ENCODE measurements at places on chromosomes 3 and 15.

DNA sequence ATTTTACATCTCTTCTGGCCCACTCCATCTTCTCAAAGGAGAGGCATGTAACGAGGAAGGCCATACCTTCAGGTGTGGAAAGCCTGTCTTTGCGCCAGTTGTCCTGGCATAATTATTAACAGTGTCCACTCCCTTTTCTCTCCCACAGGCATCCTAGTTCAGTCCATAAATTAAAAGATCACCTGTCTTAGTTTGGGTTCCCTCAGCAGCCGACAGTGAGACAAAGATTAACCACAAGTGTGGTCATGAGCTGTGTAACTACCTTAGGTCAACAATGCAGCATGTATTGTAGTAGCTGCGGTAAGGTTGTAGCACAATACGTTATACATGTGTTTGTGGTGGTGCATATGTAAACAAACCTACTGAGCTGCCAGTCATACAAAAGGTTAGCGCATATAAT, 103.3 kb upstream of the GALNT15 start:
- no peaks in the 10 kb centered on the region for H3K4me1 ChIP-seq
- H3K27ac ChIP-seq = no peak overlapping the region
- no peak overlapping the region for H3K4me3 ChIP-seq
- H3K27me3 ChIP-seq = no peaks in the 10 kb centered on the region

DNA sequence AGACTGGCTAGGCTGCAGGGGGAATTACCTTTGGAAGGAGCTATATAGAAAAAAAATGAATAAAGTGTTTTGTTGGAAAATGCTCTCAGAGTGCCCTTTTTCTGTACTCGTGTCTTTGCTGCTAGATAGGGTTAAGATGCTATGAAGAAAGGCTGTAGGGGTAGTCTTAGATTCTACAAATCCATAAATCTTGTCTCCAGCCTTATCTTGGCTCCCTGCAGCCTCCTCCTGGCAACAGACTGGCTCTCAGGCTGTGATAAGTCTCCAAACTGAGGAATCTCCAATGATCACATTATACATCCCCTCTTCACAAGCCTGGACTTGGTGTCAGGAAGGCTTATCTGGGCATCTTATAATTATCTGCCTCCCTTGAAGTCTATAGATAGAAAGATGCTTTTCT, 9.3 kb downstream of the LPCAT4 start:
- no peak overlapping the region for H3K4me3 ChIP-seq
- H3K27ac ChIP-seq = no peak overlapping the region
- H3K4me1 ChIP-seq = peaks cover 7% of the 10 kb centered on the region
- no peak for DNase-seq
- no peaks in the 10 kb centered on the region for H3K27me3 ChIP-seq

DNA sequence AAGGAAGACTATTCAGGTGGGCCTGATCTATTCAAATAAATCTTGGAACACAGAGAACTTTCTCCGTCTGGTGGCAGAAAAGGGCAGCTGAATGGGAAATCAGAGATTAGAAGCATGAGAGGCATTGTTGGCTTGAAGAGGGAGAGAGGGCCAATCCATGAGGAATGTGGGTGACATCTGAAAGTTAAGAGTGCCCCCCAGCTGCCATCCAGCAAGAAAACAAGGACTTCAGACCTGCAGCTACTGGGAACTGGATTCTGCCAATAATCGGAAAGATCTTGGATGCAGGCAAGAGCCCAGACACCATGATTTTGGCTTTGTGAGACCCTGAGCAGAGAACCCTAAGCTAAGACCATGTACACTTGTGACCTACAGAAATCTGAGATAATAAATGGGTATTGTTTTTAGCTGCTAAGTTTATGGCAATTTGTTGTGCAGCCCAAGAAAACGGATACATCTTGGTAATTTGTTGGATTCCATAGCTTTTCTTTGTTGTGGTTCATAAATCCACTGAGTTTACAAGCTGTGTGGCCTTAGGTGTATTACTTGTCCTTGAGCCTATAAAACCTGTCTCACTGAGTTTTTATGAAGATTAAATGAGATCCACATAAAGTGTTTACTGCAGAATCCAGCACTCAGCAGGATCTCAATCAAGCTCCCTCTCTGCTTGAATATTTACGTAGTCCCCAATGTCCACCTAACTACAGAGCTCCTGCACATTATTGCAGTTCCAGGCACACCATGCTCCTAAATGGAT, 82.1 kb upstream of the PRTG start:
- peaks cover 27% of the 10 kb centered on the region for H3K4me1 ChIP-seq
- no peak overlapping the region for H3K27ac ChIP-seq
- H3K36me3 ChIP-seq = peaks cover 3% of the 10 kb centered on the region

DNA sequence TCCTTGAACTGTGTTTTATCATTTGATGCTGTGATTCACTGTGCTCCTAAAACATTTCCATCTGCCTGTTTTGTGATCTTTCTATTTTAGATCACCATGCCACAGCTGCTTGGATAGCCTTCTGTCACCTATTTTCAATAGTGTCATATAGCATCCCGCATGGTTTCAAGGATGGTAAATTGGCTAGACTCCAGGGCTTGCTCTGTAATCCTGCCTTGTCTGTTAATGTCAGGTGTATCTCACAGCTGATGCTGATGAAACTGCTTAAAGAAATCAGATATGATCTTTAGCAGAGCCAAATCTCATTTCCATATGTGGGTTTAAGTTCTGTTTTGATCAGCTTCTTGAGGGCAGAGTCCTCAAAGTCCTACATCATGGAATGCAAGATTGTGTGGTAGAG, 182.2 kb downstream of the UBE2E2 start:
- no peak for DNase-seq
- no peaks in the 10 kb centered on the region for H3K27me3 ChIP-seq
- H3K36me3 ChIP-seq = peaks cover under 1% of the 10 kb centered on the region
- H3K4me3 ChIP-seq = no peak overlapping the region

DNA sequence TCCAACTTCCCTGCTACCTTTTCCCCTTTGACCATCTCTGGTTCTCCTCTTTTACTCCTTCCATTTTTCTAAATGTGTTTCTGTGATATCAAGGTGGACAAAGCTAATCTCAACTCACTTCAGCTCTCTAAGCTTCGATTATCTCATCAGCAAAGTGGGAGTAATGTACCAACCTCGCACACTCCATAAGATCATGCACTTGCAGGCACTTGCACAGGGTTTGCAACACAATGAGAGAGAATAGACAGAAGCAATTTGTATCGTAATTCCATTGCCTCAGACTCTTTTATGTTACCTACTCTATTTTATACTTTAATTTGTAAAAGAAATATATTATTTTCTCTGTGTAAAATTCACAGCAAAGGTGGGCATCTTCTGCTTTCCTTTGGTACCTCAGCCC, 7.0 kb upstream of the POLQ start:
- no peak for DNase-seq
- H3K27me3 ChIP-seq = peaks cover 7% of the 10 kb centered on the region
- no peak overlapping the region for H3K4me3 ChIP-seq

DNA sequence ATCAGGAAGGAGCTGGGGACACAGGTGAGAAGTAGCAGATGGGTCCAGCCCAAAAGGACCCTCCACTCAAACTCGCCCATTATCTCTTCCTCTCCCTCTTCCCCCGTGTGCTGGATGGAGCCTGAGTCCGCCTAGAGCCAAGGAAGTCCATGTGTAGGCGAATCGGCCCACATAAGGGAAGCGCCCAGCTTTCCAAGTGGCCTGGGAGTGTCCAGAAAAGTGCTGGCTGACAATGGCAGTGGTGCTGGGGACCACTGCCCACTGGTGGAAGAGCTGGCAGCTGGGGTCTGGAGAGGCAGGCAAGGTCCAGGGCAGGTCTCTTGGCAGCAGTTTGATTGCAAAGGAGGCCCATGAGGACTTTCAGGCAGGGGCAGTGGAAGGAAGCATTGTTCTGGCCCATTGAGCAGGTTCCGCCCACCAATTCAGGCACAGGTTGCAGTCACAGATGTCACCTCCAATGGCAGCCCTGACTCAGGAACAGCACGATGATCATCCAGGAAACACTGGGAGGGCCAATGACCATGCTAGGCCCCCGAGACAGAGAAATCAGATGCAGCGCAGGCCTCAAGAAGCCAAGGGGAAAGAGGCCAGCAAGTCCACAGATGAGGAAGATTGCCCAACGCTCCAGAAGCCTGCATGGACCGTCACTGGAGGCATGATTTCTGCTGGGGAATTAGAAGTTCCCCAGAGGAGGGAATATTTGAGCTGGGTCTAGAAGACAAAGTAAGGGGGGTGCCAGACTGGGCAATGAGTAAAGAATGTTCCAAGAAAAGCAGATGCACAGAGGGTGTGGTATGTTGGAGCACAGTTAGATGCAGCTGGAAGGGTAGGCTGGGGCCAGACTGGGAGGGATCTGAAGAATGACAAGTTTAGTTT, 3.0 kb downstream of the MFGE8 start:
- H3K4me3 ChIP-seq = no peak overlapping the region
- DNase-seq = no peak
- no peak overlapping the region for H3K27ac ChIP-seq
- H3K4me1 ChIP-seq = peaks cover 29% of the 10 kb centered on the region

DNA sequence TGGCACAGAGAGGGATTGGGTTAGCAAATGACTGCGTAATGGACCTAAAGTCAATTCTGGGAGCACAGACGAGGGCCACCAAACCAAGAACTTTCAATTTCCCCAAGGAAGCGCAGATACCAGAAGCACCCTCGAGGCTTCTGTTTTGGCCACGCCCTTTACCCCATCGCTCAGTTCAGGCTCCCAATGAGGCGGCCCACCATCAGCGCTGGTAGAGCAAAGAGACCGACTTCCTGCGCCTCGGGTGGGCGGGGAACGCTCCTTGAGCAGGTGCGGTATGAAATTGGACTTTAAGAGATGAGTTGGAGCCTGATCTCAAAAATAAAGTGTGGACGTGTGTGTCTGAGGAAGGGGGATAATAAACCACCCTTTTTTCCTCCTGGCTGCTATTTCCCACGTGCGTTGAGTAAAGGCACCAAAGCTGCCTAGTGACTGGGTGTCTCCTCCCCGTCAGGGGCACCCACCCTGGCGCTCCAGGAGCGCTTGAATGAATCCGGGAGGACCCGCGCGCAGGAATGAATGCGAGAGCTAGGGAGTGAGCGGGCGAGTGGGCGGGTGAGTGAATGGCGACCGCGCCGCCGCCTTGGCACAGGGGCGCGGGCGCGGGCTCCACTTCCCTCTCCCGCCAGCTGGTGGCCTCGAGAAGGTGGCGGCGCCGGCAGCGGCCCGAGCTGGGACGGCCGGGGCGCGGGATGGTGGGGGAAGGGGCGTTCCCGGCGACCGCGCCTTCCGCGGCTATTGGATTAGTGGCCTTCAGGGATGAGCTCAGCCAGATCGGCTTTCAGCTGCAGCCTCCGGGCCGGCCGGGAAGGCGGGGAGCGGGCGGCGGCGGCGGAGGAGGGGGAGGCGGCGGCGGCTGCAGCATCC, at the start of gene SPSB4:
Gene SPSB4 (plus strand): TSS at position 772 of the 867 bp plus-strand sequence. CDS start 14,758 bp downstream, outside the sequence.
- H3K4me1 ChIP-seq = peaks cover 20% of the 10 kb centered on the region
- H3K4me3 ChIP-seq = peak within 1 kb of the TSS; percentile 80
- H3K27me3 ChIP-seq = peaks cover 81% of the 10 kb centered on the region
- peak; percentile 56 for DNase-seq
- no peak within 1 kb of the TSS for H3K27ac ChIP-seq
- H3K36me3 ChIP-seq = no peaks in the 10 kb centered on the region

- no peaks in the 10 kb centered on the region for H3K27me3 ChIP-seq
- H3K4me3 ChIP-seq = no peak overlapping the region
- H3K27ac ChIP-seq = no peak overlapping the region
- no peaks in the 10 kb centered on the region for H3K36me3 ChIP-seq
- DNase-seq = no peak
- no peaks in the 10 kb centered on the region for H3K4me1 ChIP-seq
These were observed 754.1 kb downstream of the NR2F2 start for GRCh38 chr15:97084650-97085049.

DNA sequence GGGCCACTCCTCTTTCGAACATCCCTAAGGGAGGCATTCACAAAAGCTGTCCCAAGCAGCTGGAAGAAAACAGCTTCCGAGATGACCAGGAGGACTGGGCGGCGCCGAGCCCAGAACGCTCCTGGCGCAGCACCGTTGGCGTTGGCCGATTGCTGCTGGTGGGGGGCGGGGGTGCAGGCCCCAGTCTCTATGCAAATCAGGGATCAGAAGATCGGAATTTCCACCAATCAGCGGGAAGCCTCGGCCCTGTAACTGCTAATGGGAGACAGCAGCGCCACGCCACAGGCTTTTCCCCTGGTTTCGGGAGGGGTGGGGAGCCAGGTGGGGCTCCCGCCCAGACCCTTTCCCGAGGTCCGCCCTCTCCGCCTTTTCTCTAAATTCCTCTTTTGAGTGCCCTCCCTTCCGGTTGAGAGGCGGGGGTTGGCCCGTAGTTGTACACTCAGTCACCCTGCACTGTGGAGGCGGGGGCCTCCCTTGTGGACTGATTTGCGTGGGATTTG, 27.0 kb downstream of the HMCES start:
- H3K27ac ChIP-seq = peak overlapping the region; percentile 75
- DNase-seq = peak; percentile 34
- no peaks in the 10 kb centered on the region for H3K27me3 ChIP-seq
- peak overlapping the region; percentile 27 for H3K4me3 ChIP-seq
- H3K36me3 ChIP-seq = peaks cover 4% of the 10 kb centered on the region
- H3K4me1 ChIP-seq = peaks cover 51% of the 10 kb centered on the region

DNA sequence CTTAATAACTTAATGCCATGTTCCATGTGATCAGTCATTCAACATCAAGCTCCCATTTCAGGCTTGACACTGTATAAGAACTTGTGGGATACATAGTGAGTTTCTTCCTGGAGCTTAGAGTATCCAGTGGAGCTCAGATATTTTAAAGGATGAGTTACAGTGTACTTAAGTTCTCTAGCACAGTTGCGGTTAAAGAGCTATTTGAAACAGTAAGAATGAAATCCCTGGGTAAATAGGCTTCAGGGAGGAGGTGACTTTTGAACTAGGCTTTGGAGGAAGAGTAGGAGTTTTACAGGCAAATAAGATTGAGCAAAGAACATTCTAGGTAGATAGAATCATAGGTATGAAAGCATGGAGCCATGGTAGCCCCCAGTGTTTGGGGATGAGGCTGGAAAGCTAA, 3.8 kb downstream of the ZNF592 start:
- peak overlapping the region; percentile 0 for H3K27ac ChIP-seq
- H3K36me3 ChIP-seq = peaks cover 18% of the 10 kb centered on the region
- H3K4me1 ChIP-seq = peaks cover 72% of the 10 kb centered on the region
- no peaks in the 10 kb centered on the region for H3K27me3 ChIP-seq
- no peak for DNase-seq
- peak overlapping the region; percentile 16 for H3K4me3 ChIP-seq

- no peaks in the 10 kb centered on the region for H3K36me3 ChIP-seq
- peaks cover 16% of the 10 kb centered on the region for H3K4me1 ChIP-seq
- H3K4me3 ChIP-seq = no peak overlapping the region
- no peak for DNase-seq
These were observed 70.8 kb downstream of the RAB11A start for GRCh38 chr15:65939901-65940617.

DNA sequence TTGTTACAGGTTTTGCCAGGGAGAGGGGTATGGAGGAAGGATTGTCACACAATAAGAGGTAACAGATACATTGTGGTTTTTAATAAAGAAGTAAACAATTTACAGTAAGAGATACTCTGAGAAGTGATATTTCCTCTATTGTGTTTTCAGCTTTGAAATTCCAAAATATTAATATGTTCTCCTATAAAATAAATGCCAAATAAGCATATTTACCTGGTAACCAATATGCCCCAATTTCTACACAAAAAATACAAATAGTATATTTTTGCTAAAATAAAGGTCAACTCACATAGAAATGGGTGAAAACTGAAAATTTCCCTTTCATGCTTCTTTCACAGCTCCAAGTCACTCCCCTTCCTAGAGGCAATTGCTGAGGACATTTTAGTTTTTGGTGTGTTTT, 437.4 kb upstream of the UBE2E2 start:
- H3K4me3 ChIP-seq = no peak overlapping the region
- no peaks in the 10 kb centered on the region for H3K27me3 ChIP-seq
- H3K36me3 ChIP-seq = peaks cover 1% of the 10 kb centered on the region
- H3K4me1 ChIP-seq = no peaks in the 10 kb centered on the region
- no peak for DNase-seq
- no peak overlapping the region for H3K27ac ChIP-seq
